ENCODE measurements at places on chromosomes 5 and 9.

GRCh38 chr5:139456776-139457175 is 5.8 kb downstream of the ECSCR start:
- DNase-seq = no peak

DNA sequence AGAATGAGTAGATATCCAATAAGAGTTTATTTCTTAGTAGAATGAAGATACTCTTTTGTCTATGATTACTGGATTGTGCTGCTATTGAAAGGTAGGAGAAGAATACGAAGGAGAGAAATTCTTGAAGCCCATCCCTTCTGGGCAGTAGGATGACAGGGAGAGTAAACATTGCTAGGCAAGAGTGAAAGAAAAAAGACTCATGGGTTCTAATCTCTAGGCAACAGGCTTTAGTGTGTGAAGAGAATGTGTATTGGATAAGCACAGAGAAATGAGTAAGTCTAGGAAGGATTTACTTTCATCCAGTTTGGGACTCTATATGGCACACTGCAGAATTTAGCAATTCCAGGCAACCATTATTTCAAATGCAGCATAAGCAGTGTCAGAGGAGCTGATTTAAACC is 216.0 kb downstream of the GABRG2 start:
- no peak for DNase-seq

GRCh38 chr5:21680196-21680595 is 1172.9 kb downstream of the CDH12 start:
- no peak for DNase-seq

DNA sequence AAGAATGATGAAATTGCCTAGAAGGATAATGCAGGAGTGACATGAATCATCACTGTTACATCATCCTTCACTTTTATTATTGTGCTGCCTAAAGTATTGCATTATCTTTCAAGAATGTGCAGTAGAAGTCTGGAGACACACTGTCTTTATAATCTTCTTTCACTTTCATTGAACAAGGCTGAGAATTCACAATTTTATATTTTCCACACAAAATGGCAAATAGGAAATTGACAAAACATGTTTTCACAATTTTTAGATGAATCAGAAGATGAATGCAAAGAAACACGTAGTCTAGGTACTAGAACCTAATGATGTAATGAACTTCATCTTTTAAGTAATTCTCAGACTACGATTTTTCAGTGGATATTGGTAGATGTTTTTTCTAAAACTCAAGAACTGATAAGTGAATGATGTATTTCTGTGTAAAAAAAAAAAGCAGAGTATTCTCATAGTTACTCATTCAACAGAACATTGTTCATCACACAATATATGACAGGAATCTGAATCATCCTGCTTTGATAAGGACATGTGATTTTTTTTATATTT is 131.5 kb upstream of the GRHPR start:
- DNase-seq = no peak

- DNase-seq = no peak
Observed at GRCh38 chr5:1949253-1949652, 66.5 kb upstream of the IRX4 start.

DNA sequence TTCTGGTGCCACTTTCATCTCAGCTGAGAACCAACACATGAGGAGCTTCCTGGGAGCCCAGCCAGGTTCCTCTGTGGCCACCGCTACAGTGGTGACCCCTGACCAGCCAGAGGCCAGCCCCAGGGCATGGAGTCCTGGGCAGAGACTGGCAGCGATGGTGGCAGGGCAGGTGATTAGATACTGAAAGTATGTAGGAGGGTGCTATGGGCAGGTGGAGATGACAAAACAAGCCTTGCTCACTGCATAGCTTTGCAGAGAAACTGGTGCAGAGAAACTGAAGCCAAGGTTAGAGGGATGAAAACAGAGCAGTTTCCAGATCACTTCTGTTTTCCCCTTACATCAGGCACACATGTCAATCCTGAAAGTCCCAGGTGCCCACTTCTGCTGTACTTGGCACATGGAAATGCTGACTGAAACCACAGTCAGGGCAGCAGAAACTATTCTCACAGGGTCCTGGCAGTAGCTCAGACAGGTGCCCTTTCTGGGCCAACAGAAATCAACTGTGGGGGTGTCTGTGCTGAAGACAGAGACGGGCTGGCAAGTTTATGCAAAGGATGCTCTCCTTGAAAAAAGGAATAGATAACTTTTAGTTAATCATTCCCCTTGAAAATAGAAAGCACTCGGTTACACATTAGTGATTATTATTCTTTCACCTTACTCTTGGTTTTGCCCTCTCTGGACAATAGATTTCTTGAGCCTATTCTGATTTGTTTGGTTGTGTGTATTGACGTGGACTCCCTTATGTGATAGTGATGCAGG is 90.3 kb downstream of the ANKRD55 start:
- DNase-seq = no peak

DNA sequence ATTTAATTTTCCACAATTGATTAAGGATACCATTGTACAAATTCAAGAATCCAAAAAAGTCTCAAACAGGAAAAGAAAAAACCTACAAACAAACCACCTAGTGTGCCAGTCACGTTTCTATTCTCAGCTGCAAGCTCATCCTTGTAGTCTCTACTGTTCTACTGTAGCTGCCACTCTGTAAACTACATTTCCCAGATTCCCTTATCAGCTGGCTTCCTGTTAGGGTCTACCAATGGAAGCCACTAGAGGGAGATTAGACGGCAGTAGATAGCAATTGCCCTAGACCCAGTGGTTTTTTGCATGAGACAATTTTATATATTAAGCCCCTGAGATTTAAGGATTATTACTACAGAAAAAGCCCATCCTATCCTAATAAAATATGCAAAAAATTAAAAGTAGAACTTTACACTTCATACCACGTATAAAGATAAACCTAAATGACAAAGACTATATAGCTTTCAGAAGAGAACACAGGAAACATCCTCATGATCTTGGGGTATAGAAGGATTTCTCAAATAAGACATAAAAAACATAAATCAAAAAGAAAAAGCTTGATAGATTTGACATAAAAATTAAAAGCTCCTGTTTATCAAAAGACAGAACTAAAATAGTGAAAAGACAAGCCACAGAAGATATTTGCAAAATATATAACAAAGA is 37.4 kb downstream of the P4HA2 start:
- no peak for DNase-seq

Data from activated effector memory CD4-positive, alpha-beta T cell treated with Interleukin-2 at 50 U/mL for 16 hours (primary cell).